ENCODE measurements at places on chromosomes 6 and 20. TPM values are rescaled to one million over a fixed set of nuclear protein-coding genes. Genes with fewer than 3 reads are reported as not detected.

CST2 gene
- total RNA-seq: 0.44 TPM

CHMP4B gene
- total RNA-seq: 186 TPM

C20orf202 gene
- total RNA-seq: not detected

RIPPLY2 gene
- 0.64 TPM for total RNA-seq

WFDC10B gene
- total RNA-seq: not detected

FAM209B gene
- not detected for total RNA-seq

MAFB gene
- not detected for total RNA-seq

ULBP2 gene
- 3.8 TPM for total RNA-seq

EPB41L1 gene
- 63.3 TPM for total RNA-seq

CRISP3 gene
- not detected for total RNA-seq

TSPYL4 gene
- 3.0 TPM for total RNA-seq

TENT5A gene
- total RNA-seq: 1.1 TPM

All from A549 treated with CpdA at 1 μM for 4 hours (cell line).